ENCODE measurements at places on chromosomes 16 and 17.

GRCh38 chr16:15031586-15031985 lies 24.3 kb downstream of the NTAN1 start:
- DNase-seq = no peak

- no peak for DNase-seq
These were observed 6.7 kb downstream of the ARL16 start for GRCh38 chr17:81676906-81677305.

DNA sequence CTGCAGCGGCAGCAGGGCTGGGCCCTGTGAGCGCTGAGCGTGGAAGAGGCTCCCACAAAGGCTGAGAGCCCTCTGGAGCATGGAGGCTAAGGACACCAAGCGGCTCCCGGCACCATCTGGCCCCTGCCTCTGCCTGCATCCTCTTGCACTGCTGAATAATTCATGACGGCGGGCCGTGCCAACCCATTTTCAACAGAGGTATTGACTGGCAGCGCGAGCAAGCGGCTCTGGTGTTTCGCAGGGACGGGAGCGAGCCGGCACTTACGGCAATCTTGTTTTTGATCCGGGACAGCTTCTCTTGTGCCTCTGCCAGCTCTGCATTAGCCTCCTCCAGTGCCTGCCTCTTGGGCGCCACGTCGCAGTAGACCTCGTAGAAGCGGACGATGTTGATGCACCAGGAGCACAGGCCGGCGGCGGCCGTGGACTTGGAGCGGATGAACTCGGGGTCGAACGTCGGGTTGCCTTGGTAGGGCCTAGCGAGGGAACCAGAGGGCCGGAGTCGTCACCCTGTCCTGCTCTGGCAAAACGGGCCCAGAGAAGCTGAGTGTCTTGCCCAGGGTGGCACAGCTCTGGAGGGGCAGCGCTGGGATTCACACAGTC lies 80.4 kb downstream of the PGS1 start:
- DNase-seq = no peak

GRCh38 chr17:17343896-17344506 lies 40.8 kb downstream of the NT5M start:
- DNase-seq = no peak

- DNase-seq = peak; percentile 79
These were observed 1.0 kb downstream of the EIF1 start for GRCh38 chr17:41689497-41690299.

DNA sequence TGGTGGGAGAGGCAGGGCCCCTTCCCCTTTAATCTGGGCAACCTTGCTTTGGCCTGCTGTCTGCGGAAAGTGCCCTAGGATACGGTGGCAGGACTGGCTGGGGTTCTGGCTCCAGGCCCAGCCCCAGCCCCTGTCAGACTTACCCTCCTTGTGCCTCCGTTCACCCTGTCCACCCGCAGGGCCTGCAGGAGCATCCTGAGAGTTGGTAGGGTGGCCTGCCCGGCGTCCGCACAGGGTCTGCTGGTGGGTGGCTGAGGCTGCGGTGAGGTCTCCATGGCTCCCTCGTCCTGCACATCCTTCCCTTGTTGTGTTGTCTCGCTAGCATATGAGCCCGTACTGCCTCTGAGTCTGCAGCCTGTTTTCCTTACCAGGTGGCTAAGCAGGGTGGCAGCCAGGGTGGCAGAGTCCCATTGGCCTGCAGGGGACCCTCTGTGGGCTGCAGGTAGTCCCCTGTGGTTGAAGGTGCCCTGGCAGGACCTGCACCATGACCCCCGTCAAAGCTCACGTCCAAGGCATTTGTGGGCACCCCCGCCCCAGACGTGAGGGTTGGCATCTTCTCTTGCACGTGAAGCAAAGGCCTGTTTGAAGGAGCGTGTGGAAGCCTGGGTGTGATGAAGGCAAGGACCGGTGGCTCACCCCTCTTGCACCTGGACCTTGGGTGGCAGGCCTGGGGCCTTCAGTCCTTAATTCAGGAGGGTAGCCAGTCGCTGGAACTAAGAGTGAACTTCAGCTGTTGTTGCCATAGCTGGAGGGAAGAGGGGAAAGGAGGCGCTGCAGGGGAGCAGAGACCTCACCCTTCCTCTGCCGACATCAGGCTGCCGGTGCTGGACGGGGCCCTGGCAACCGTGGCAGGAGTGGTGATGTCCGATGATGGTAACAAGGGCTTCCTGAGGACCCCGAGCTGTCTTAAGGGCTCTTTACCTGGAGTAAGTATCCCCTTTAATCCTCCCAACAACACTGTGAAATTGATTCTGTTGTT lies 293.7 kb downstream of the SEC14L1 start:
- DNase-seq = no peak

- peak; percentile 25 for DNase-seq
These were observed 129.7 kb upstream of the CHMP6 start for GRCh38 chr17:80861892-80862291.

GRCh38 chr16:21167360-21167759 lies 8.9 kb downstream of the LDAF1 start:
- DNase-seq = no peak

DNA sequence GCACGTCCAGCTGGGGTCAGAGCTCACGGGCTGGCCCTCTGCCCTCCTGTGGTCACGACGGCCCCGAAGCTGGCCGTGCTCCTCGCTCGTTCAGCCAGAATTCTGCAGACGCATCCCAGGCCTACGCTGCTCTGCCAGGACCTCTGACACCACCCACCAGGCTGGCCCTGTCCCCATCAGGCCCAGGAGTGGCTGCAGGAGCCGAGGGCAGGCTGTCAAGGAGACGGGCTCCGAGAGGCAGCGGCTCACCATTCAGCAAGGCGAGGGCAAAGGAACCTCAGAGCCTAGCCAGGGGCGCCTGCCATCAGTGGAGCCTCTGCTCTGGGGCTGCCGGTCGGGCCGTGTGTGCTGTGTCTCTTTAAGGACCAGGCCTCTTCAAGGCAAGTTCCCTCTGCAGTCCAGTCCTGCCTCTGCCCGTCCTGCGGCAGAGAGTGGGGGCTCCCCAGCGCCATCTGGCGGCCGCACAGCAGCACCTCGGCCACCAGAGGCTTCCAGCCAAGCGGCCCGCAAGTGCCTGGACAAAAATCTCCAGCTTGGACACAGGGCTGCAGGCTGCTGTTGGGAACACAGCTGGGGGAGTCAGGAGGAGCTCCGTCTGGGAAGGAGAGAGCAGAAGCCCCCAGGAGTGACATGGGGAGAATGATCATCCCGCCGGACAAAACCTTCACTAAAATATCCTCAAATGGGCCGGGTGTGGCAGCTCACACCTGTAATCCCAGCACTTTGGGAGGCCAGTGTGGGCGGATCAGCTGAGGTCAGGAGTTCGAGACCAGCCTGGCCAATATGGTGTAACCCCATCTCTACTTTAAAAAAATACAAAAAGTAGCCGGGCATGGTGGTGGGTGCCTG lies 7.4 kb upstream of the ABR start:
- peak; percentile 93 for DNase-seq

GRCh38 chr16:70523743-70524398 lies at the start of gene SF3B3:
TSS of gene SF3B3 (plus strand) at chr16:70523816. CDS start at chr16:70526657, 2,841 bp downstream.
- peak; percentile 40 for DNase-seq

GRCh38 chr16:5906351-5906750 lies 808.8 kb upstream of the EEF2KMT start:
- no peak for DNase-seq

GRCh38 chr17:56367366-56367765 lies 214.1 kb downstream of the ANKFN1 start:
- no peak for DNase-seq

DNA sequence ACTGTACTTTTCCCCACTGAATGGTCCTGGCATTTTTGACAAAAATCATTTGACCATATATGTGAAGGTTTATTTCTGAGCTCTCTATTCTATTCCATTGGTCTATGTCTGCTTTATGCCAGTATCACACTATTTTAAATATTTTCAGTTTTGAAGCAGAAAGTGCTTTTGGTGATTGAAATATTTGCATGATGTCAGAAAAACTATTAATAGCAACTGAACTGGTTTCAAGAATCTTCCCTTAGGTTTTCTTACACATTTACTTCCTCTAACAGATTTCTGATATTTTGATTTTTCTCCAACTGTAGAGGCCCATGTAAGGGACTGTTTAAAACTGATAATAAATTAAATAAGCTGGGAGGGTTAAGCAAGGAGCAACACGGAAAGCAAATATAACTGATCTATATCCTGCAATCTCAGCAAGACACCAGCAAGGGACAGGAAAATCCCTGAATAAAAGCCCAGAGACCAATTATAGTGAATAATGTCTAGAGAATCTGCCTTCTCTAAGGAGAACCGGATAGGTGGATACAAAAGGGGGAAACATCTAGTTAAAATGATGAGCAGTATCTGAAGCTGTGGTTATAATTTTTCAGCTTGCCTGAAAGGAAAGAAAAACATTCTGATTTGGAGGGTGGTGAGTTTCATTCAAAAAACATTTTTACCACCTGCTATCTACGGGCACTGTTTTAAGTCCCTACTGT lies 80.9 kb upstream of the STAC2 start:
- peak; percentile 8 for DNase-seq

- peak; percentile 32 for DNase-seq
These were observed 46.5 kb downstream of the GAS7 start for GRCh38 chr17:10151667-10152496.

Data from cardiac muscle cell (in vitro differentiated cells and primary cell).